ENCODE measurements at places on chromosomes 2 and 18.
A peak's percentile ranks its signal among the peaks of the same experiment; 100 is the strongest.

DNA sequence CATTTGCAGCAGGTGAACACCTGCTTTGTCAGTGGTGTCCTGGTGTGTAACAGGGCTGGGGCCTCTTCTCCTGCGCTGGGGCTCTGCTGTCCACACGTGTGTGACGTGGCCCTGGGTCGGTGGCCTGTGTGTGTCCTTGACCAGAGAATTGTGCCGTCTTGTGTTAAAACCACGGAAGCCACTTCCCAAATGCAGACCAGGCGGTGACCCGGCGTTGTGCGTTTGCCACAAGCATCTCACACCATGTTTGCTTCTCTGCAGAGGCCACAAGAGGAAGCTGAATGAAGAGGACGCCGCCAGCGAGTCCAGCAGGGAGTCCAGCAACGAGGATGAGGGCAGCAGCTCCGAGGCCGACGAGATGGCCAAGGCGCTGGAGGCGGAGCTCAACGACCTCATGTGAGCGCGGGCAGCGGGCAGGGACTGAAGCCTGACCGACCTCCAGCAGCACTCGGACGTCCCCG is 44.3 kb upstream of the KCNG2 start:
- DNase-seq = no peak

DNA sequence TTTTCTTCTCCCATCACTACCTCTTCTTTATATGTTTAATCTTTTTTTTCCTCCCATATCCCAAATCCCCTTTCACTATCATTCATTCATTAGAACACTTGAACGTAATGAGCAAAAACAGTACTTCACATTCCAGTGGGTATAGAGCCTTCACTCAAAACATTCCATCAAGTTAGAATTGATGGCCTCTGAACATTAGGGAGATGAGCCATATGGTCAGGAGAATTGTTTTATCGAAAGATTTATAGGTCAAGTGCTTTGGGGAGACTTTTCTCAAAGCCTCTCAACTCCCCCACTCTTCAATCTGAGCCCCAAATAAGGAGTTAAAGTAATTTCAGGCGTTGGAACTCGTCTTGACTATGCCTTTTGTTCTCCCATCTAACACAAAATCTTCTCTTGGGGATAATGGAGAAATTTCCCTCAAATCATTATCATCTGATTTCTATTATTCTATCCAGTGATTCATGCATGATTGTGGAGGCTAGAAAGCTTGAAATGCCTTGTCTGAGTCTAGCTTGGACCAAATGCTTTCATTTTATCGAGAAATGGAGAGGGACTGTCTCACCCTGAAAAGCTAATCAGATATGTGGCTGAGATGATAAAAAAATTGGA is 79.2 kb downstream of the KIAA2012 start:
- no peak for DNase-seq

- no peak for DNase-seq
Measured at GRCh38 chr2:75324861-75325284, 125.6 kb upstream of the TACR1 start.

DNA sequence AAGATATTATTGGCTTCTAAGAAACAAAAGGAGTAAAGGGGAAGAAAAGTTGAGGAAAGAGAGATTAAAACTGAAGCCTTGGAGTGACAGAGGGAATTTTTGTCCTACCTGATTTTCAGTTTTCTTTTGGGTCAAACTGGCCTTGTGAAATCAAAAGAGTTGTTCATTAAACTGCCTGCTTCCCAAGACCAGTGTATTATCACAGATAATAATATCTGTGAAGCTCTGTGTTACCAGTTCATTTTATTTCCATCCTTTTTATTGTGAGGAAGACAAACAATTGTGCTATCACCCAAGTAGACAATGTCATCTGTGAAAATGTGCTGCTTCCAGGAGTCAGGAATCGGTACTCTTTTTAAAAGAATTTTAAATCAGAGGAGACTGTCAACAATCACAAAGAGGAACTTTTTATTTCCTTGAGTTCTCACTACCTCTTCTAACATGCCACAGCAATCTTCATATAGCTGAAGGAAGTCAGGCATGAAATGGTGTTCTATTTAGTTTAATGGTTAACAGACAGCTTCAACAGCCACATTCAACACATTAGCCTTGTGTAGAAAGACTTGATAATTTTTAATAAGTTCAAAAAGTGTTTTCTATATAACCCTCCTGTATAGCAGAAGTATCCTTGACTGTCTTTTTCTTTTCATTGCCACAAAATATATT is 554.8 kb downstream of the PIK3C3 start:
- no peak for DNase-seq

DNA sequence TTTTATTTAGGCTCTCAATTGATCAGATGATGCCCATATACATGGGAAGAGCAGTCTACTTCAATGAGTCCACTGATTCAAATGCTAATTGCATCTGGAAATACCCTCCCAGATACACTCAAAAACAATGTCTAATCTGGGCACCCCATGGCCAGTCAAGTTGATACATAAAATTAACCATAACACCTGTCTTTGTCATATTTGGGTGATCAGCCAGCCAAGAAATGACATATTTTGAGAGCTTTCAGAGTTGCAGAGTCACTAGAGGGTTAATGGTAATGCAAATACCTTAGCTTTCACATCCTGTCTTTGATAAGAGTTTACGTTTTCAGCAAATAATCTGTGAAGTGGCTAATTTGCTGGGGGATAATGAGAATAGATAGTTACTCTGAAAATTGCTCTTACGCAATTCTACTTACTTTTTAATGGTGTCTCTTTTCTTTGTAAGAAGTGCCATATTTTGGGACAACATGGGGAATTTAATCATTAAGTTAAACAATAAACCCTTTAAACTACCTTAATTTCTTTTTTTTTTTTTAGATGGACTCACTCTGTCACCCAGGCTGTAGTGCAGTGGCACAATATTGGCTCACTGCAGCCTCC is 49.1 kb downstream of the CCDC195 start:
- DNase-seq = no peak

GRCh38 chr2:195509551-195509950 is 147.5 kb upstream of the SLC39A10 start:
- no peak for DNase-seq

- no peak for DNase-seq
Measured at GRCh38 chr2:136796339-136796738, 31.0 kb downstream of the THSD7B start.

DNA sequence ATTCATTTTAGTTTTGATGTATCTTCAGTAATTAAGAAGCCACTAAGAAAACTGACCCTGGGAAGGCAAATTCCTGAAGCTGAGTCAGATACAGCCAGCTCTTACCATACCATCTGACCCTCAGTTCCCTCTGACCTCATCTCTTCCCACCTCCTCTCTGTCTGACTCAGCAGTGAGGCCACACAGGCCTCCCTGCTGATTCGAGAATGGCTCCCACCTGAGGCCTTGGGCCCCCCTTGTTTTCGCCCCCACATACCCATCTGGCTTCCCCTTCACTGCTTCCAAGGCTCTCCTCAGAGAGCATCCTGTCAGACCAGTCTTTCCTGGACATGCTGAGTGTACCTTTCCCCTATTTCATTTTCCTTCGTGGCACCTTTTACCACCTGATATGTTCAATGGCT is 71.0 kb upstream of the CYP1B1 start:
- no peak for DNase-seq

GRCh38 chr18:56118422-56118821 is 520.0 kb downstream of the TXNL1 start:
- DNase-seq = no peak

DNA sequence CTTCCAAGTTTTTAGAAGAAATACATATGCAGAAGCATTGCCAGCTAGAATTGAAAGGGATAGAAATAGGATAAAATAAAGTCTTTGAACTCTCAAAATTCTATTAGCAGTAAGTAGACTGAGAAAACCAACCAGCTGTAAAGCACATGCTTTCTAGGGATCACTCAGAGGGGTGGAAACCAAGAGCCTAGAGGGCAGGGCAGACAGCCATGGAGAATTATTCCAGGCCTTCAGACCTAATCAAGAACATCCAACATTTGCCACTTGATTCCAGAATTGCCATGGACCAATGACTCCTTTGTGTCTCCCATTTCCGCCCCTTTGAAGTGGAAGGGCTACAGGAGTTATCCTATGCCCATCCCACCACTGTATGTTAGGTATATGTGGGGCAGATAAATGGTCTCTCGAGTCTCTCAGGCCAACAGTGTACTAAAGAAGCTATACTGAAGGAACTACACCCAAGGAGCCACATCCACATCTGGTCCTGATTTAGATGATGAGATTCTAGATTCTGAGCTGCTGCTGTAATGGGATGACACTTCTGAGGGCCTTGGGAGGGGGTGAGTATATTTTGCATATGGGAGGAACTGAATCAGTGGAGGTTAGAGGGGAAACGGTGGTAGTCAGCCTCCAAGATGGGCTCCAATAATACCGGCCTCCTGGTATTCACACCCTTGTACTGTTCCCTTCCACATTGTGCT is 4.0 kb downstream of the FARSB start:
- DNase-seq = no peak

- DNase-seq = no peak
Measured at GRCh38 chr18:23317975-23318675, 135.0 kb upstream of the RIOK3 start.

DNA sequence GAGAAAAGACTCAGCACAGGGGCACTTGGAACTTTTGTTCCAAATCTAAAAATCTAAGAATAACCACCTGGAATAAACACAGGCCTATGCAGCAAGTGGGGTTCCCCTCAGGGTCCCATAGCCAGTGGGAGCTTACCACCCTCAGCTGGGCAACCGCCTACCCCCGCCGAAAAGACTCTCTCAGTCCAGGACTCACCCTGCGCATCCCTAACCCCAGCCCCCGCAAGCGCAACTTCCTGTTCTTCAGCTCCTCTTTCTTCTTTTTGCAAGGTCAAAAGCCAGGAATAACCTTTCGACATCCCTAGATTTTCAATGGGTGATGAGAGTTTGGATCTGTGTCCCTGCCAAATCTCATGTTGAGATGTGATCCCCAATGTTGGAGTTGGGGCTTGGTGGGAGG is 13.6 kb downstream of the CNDP1 start:
- no peak for DNase-seq

GRCh38 chr2:141586985-141587384 is 543.8 kb downstream of the LRP1B start:
- no peak for DNase-seq

- peak; percentile 52 for DNase-seq
Measured at GRCh38 chr2:203225423-203226039, 13.3 kb upstream of the CYP20A1 start.

DNA sequence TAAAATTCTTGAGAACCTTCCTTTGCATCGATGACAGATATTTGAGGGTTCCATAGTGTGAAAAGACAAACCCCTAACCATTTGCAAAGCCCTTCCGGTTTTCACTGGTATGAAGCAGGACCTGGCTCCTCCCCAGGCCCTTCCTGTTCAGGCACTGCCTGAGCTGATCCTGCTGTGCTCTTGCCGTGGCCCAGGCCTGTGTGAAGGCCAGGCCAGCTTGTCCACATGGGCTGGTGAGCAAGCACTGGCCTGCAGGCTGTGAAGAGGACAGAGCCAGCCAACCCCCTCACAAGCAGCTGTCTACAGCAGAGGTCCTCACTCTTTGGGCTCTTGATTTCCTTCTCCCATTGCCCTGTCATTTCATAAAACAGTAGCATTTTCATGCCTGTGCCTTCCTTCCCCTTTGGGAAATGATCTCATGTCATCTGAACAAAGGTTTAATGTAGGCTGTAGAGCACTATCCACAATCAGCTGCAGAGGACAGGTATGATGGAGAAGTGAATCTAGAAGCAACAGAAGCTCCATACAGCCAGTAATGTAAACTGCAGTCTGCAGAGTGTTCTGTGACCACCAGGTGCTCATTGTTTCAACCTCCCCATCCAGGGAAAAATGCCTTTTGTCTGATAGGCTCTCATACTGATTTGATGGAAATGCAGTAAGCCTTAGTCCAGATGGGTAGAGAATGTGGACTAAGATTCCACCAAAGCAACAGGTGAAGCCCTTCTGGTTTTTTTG is 19.8 kb downstream of the MPHOSPH10 start:
- DNase-seq = no peak

DNA sequence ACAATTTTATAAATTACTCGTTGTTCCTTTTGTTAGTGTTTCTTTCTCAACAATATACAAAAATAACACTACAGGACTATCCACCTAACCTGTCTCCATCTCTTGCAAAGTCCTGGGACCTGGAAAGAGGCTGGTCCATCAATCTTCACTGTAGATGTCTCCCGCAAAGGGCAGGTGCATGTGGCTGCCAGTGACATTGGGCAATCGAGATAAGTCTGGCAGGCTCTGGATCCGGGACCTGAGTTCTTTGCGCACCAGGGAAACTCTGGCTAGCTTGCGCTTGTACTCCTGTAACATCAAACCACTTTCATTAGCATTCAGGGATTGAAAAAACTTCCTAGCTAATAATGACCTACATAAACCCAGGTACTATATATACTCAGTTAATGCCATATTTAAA is 20.5 kb downstream of the RMP24 start:
- DNase-seq = no peak

GRCh38 chr2:233280114-233280693 is 27.4 kb upstream of the SAG start:
- DNase-seq = no peak

GRCh38 chr2:45797451-45798230 is 146.2 kb downstream of the PRKCE start:
- no peak for DNase-seq

- no peak for DNase-seq
Measured at GRCh38 chr2:1772471-1773267, 28.4 kb upstream of the PXDN start.

GRCh38 chr2:11611251-11611650 is 58.7 kb downstream of the NTSR2 start:
- no peak for DNase-seq

- DNase-seq = no peak
Measured at GRCh38 chr2:221492636-221493035, 79.5 kb downstream of the EPHA4 start.

GRCh38 chr2:42116195-42117181 is 52.7 kb upstream of the EML4 start:
- DNase-seq = no peak

DNA sequence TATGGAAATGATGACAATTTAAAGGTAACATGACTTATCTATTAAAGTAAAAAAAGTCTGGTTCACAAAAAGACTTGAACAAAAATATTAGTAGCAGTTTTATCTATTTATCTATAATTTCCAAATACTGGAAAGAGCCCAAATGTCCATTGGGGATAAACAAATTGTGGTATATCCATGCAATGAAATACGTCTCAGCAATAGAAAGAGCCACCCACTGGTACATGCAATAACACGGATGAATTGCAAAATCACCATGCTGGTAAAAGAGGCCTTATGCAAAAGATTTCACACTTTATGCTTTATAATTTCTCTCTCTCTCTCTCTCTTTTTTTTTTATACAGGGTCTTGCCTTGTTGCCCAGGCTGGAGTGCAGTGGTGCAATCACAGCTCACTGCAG is 91.4 kb upstream of the ASAP2 start:
- DNase-seq = no peak

- peak; percentile 59 for DNase-seq
Measured at GRCh38 chr2:105929516-105929915, 184.8 kb downstream of the NCK2 start.

GRCh38 chr2:148451046-148451445 is 193.5 kb upstream of the EPC2 start:
- no peak for DNase-seq

Measured in CD4-positive, alpha-beta T cell treated with Interleukin-21 for 1 hour (primary cell).